Breast epithelium (tissue), 4 donors: ENCODE measurements at places on chromosomes 6 and 20.

DNA sequence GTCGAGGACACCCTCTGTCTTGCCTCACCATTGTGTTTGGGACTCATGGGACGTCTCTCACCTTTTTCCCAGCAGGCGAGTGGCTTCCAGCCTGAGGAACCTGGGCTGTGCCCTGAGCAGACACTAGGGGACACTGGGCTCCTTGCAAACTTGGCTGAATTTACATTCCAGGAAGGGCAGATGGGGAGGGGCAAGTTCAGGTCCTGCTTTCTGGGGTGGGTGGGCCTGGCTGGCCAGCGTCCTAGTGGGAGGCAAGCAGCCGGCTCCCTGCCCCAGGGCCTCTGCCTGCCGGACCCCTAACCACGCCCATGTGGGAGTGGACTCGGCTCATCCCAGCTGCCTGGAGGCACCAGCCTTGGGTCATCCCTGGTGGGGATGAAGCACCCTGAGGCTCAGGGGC is 48.2 kb upstream of the MLN start:
- H3K36me3 ChIP-seq: no peaks in the 10 kb centered on the region
- H3K4me1 ChIP-seq: no peaks in the 10 kb centered on the region
- no peak for DNase-seq
- no peak overlapping the region for H3K27ac ChIP-seq
- no peaks in the 10 kb centered on the region for H3K27me3 ChIP-seq

DNA sequence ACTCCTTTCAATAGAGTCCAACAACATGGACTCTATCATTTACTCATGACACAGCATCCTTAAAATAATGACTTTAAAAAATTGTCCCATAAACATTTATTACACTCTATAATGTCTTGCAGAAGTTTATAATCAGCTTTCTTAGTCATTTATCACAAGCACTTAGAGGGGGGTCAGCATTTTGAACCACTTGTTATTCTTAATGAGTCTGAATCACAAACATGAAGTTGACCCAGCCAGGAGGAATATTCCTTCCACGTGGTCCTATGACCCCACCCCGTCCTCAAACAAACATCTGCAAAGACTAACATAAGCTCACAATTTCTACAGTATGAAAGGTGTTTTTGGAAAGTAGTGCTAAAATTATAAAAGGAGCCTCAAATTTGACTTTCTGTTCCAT is 91.1 kb downstream of the MTFR2 start:
- H3K4me1 ChIP-seq: no peaks in the 10 kb centered on the region
- no peaks in the 10 kb centered on the region for H3K27me3 ChIP-seq
- H3K4me3 ChIP-seq: no peak overlapping the region
- no peak overlapping the region for H3K27ac ChIP-seq

DNA sequence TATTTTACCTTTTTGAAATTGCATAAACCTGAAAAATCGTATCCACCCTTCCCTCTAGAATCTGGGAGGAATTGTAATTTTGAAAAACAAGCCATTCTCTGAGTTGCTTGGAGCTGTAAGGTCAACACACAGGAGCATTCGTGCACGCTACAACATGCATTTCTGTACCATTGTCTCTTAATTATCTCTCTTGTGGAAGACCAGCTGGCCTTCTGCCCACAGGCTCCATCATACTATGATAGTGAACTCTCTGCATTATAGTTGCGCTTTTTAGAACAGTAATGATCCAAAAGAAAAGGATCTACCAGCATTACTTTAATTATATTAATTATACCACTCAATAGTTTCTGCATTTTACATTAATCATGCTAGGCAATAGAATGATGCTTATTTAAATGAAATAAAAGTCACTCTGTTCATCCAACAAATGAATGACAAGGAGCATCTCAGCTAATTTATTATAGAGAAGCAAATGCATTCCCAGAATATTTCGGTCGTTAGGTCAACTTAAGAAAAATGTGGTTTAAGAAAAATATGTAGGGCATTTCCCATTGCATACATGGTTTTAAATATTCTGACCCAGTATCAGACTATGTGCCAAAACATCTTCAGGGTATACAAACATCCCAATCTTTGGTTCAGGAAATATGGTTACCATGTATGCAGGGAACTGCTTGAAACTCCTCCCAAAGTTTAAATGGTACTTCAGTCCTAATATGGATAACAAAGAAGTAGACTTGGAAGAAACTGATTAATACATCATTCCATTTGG is 263.5 kb downstream of the TFAP2A start:
- H3K4me1 ChIP-seq: peaks cover 4% of the 10 kb centered on the region
- H3K36me3 ChIP-seq: no peaks in the 10 kb centered on the region
- DNase-seq: no peak
- H3K27me3 ChIP-seq: no peaks in the 10 kb centered on the region
- no peak overlapping the region for H3K4me3 ChIP-seq
- no peak overlapping the region for H3K27ac ChIP-seq

GRCh38 chr6:167664678-167665660 is 161.7 kb upstream of the AFDN start:
- no peaks in the 10 kb centered on the region for H3K4me1 ChIP-seq
- H3K27me3 ChIP-seq: no peaks in the 10 kb centered on the region
- no peaks in the 10 kb centered on the region for H3K36me3 ChIP-seq
- DNase-seq: no peak
- no peak overlapping the region for H3K27ac ChIP-seq
- H3K4me3 ChIP-seq: no peak overlapping the region

DNA sequence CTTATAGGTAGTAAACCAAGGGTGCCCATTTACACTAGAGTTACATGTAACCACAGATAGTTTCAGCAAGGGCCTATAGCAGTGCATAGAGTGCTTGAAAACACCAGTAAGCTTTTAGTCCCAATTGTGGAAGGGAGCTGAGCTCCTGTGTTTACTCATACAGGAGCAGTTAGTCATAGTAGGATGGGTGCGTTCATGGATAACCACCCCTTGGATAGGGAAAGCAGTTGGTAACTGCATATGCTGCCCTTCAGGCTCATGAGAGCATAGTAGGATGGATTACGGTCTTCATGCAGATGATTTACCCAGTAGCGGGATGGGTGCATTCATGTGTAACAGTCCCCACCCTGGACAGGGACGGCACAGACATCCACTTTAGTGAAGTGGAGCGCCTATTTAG is 45.1 kb downstream of the OR2B6 start:
- no peak for DNase-seq
- H3K27me3 ChIP-seq: peaks cover 6% of the 10 kb centered on the region
- no peak overlapping the region for H3K4me3 ChIP-seq
- no peak overlapping the region for H3K27ac ChIP-seq
- H3K4me1 ChIP-seq: no peaks in the 10 kb centered on the region

- no peaks in the 10 kb centered on the region for H3K27me3 ChIP-seq
- no peak overlapping the region for H3K27ac ChIP-seq
- H3K36me3 ChIP-seq: no peaks in the 10 kb centered on the region
- no peaks in the 10 kb centered on the region for H3K4me1 ChIP-seq
These were observed 159.7 kb upstream of the RPS6KA2 start for GRCh38 chr6:166786704-166787293.

GRCh38 chr6:99868074-99868702 is 125.8 kb downstream of the MCHR2 start:
- H3K27ac ChIP-seq: no peak overlapping the region
- H3K36me3 ChIP-seq: no peaks in the 10 kb centered on the region
- no peaks in the 10 kb centered on the region for H3K4me1 ChIP-seq

DNA sequence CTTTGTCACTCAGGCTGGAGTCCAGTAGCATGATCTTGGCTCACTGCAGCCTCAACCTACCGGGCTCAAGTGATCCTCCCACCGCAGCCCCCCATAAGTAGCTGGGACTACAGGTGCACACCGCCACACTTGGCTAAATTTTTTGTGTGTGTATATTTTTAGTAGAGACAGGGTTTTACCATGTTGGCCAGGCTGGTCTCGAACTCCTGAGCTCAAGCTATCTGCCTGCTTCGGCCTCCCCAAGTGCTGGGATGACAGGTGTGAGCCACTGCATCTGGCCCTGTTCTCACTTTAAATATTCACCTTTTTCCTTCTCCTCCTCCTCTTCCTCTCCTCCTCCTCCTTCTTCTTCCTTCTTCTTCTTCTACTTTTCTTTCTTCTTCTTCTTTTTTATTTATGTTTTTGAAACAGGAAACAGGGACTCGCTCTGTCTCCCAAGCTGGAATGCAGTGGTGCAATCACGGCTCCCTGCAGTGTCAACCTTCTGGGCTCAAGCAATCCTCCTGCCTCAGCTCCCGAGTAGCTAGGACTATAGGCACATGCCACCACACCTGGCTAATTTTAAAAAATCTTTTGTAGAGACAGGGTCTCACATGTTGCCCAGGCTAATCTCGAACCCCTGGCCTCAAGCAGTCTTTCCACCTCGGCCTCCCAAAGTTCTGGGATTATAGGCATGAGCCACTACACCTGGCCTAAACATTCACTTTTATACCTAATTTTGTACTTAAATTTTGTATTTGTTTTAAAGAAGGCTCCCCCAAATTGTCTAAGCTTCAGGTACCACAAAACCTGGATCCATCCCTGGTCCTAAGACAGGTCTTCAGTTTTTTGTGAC is 47.2 kb upstream of the NCOA3 start:
- no peak for DNase-seq
- no peaks in the 10 kb centered on the region for H3K4me1 ChIP-seq
- H3K4me3 ChIP-seq: no peak overlapping the region

DNA sequence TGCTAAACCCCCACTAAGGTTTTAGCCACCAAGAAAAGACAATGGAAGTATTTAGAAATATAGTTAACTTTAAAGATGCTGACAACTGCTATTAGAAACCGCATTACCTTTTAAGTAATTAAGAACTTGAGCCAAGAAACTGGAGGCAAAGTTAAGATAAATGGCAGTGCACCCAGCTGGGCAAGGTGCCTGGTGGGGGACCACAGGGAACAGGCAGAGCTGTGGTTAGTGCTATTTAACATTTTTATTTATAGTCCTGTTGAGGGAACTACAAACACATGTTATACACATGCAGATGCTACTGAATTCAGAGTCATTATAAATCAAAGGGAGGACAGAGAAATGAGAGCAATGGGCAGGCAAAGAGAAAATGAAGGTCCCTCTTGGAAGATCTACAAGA is 447.9 kb downstream of the TFAP2B start:
- H3K27me3 ChIP-seq: no peaks in the 10 kb centered on the region
- no peak overlapping the region for H3K4me3 ChIP-seq
- no peak for DNase-seq

- no peaks in the 10 kb centered on the region for H3K4me1 ChIP-seq
- H3K36me3 ChIP-seq: no peaks in the 10 kb centered on the region
- no peaks in the 10 kb centered on the region for H3K27me3 ChIP-seq
- no peak for DNase-seq
These were observed 71.5 kb upstream of the PLN start for GRCh38 chr6:118476551-118476950.

GRCh38 chr6:151340219-151340978 is 51.0 kb downstream of the ZBTB2 start:
- no peak for DNase-seq
- no peaks in the 10 kb centered on the region for H3K27me3 ChIP-seq
- no peaks in the 10 kb centered on the region for H3K36me3 ChIP-seq
- H3K4me1 ChIP-seq: no peaks in the 10 kb centered on the region

DNA sequence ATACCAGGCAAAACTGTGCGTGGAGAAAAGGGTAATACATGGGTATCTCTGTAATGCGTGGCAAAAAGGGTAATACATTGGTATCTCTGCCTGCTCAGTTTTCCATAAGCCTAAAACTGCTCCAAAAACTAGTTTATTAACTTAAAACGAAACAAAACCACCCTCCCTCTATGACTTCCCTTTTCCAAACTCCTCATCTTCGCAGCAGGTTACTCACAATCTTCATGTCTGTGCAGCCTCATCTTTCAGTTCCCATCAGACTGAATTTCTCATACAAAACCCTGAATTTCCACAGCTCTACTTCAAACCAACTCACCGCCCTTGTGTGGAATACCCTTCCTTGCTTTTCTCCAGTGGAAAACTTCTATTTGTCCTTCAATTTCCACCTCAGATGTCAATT is 199.4 kb downstream of the PHACTR1 start:
- no peak overlapping the region for H3K27ac ChIP-seq
- H3K27me3 ChIP-seq: no peaks in the 10 kb centered on the region
- H3K4me3 ChIP-seq: no peak overlapping the region
- no peaks in the 10 kb centered on the region for H3K4me1 ChIP-seq
- H3K36me3 ChIP-seq: no peaks in the 10 kb centered on the region

DNA sequence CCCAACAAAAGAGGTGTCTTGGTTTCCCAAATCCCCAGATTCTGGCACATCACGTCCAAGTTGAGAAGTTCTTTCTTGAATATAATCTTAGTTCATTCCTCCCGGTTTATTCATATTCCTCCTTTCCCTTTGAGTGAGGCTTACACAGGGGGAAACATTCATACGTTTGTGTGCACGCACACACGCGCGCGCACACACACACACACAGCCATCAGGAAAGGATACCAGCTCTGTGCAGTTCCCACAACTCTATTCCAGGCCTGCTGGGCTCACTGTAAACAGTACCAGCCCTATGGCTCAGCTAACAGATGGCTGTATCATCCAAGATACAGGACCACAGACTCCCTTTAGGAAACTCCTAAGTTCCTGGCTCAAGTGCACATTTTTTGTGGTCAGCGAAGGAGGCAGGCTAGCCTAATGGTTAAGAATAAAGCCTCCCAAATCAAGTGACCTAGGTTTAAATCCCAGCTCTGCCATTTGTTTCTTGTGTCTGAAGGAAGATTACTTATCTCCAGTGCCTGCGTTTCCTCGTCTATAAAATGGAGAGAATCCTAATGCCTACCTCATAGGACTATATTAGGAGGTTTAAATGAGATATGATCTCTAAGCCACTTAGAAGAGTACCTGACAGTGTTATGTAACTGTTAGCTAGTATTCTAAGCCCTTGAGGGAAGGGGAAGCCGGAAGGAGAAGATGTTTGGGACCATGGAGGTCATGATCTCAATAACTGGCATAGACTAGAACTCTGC is 3.7 kb upstream of the TAF8 start:
- peaks cover 16% of the 10 kb centered on the region for H3K4me1 ChIP-seq
- H3K36me3 ChIP-seq: no peaks in the 10 kb centered on the region
- H3K27ac ChIP-seq: peak overlapping the region; percentile 93
- H3K27me3 ChIP-seq: no peaks in the 10 kb centered on the region

DNA sequence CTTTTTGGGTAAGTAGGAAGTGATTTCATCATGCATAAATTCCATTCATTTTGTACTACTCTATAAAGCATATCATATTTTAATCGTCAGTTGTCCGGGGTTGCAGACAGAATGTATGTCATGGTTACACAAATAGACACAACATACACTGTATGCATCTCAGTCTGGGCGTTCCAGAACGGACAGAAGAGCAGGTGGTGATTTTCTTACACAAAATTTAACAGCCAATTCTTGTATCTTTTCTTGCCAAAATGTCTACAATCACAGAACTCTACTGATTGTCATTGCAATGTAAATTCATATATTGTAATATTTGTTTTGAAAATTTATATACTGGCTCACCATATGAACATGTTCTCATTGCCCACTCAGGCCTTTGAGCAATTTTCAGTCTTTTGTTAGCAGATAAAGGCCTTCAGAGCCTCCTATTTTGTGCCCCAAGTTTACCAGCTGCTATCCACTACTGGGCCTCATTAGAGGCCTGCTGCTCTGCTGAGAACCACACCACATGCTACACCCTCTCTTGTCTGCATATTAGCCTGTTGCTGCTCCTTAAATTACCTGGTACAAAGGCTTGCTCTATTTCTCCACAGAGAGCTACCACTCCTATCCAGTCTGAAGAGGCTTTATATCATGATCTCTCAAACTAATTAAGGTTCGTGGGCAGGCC is 61.5 kb downstream of the PRDM13 start:
- no peak overlapping the region for H3K4me3 ChIP-seq
- no peaks in the 10 kb centered on the region for H3K4me1 ChIP-seq
- H3K27ac ChIP-seq: no peak overlapping the region
- H3K36me3 ChIP-seq: no peaks in the 10 kb centered on the region
- no peak for DNase-seq
